8988T (cell line): ENCODE measurements at places on chromosomes 12 and 14.

DNA sequence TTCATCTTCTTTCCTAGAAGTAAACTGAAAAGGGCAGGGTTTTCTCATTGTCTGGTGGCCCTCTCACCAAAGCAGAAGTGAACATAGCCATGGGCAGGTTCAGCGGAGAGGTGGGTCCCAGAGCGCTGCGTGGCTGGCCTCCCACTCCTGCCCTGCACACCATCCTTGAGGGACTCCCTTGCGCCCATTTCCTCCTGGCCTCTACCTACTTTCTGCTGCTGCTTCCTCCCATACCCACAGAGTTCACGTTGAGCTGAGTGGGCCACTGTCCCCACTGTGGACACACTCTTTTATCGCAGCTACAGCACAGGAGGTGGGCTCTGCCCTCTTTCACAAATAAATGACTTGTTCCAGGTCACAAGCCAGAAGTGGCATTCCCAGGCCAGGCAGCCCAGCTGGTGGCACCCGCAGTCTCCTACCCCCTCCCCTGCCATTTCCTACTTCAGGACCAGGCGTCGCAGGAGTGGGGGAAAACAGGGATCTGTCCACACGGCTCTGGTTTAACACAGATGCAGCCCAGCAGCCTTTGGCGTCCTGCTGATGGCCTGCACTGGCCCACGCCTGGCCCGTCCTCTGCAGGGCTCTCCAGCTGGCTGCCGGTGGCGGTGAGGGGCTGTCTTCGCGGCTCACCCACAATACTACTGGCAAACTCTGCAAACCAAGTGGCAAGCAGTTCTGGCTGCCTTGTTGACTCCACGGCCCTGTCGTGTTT lies 4.9 kb downstream of the SIVA1 start:
- DNase-seq, result no peak

DNA sequence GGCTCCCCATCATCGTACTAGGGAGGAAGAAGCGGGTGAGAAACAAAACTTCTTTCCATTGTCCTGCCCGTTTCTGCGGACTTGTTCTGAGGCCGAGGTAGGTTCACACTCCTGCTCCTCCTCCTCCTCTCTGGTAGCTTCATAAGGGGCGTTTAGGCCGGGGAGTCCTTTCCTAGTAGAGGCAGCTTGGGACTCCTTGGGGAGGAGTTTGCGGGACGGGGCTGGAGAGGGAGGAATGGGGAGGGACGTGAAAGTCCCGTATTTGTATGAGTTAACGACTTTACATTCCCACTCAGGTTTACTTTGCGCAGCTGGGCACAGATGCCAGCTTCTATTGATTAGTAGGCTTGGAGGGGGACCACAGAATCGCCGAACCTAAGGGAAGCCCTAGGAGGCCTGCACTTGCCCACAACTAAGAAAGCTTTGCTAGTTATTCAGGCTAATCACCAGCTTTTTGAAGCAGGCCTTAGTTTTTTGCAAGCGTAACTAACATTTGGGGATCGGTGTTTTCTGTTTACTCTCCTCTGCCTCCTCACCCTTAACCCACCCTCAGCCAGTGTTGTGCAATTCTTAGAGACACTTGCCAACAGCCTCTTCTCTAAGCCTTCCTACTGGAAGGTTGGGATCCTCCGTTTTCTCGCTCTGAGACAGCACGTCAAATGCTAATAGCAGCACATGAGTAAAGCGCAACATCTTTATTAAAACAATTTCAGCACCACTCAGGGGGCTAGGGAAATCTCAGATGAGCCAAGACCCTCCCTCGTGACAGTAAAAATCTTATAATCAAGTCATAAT lies 499 bp downstream of the RNASE4 start:
- no peak for DNase-seq

GRCh38 chr12:10558789-10559188 lies 53.1 kb downstream of the EIF2S3B start:
- no peak for DNase-seq

DNA sequence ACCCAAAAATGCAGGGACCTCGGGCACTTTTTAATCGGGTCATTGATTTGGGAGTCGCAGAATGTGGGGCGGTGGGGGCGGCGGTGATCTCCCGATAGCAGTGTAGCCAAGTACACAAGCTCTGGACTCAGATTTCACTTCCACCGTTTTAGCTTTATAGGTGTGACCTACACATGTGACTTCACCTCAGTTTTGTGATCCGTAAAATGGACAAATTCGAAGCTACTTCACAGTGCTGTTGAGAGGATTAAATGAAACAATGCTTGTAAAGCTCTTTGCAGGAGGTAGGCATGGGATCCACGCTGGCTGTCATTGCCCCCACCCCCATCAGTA lies 478 bp downstream of the RITA1 start:
- DNase-seq, result no peak

DNA sequence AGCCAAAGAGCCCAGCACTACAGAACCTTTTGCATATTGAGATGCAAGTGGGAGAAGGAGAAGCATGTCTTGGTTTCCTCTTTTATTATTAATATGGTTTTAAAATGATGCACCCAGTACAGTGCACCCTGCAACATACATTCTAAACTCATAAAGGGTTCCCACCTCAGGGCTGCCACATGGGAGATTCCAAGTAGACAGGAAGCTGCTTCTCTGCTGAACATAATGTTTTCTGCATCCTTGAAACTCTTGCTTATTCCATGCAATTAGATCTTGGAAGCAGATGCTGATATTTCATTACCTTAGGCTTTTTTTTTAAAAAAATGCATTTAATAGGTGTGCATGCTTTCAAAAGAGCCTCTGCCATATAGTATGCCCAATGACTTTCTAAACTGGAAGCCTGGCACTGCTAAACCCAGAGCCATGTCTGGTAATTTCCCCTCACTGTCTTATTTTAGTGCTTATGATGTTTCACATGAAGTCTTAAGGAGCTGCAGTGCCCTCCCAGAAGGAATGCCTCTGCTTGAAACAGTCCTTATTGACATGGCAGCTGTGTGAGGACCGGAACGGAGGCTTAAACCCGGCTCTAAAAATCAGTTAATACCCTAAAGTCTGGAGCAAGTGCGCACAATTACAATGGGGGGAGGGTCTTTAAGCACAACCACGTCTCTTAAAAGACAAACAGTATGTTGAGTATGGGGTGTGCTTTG lies 2.0 kb upstream of the SIX1 start:
- no peak for DNase-seq

- no peak for DNase-seq
Observed at GRCh38 chr14:87656315-87656714, 336.7 kb downstream of the GALC start.

DNA sequence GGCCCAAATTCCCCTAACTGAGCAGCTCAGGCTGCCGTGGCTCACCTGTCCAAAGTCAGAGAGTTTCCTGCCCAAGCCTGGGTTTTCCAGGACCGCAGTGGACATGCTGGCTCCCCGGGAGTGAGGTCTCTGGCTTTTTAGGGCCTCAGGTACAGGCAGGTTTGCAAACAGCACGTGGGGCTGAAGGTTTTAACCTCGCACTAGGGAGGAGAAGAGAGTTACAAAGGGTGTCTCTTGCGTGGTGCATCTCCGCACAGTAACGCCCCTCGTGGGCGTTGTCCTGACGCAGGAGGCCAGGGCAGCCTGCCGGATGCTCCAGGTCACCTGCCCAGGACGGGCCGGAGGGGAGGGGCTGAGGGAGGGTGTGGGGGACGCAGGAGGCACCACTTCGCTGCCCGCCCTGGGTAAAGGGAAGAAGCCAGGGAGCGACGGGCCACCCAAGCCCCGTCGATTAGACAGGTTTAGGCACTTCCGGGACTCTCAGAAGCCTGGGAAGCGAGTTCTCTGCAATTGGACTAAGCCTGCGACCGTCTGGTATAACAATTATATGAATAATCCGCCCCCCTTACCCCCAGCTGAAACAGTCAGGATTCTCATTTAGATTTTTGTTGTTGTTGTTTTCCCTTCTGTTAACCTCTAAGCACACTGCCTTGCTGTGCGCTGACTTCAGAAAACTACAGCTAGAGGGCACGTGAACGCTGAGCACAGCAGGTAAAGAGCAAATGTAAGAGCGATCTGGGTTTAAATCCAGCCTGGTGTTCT lies at the start of gene PAH:
Gene PAH, minus strand, starts transcription at position 219 of the 762 bp plus-strand sequence. Its CDS starts 114 bp downstream, at position 105.
- DNase-seq, result no peak

DNA sequence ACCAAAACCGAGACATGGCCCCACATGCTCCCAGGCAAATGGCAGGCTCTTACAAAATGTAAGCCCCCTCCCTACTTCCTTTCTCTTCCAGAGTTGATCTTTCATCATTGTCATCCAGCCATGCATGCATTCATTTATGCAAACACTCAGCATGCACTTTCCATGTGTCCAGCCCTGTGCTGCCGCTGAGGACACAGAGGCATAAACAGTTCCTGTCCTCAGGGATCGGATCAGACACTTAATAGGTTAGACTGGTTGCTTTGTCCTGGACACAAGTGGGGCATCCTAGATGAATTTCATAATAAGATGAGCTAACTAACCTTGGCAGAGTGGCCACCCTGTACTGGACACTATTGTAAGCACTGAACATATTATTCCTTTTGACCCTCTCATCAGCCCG lies 23.1 kb downstream of the PRIMA1 start:
- DNase-seq, result no peak

- DNase-seq, result no peak
Observed at GRCh38 chr14:74988993-74989392, 13.7 kb upstream of the EIF2B2 start.

DNA sequence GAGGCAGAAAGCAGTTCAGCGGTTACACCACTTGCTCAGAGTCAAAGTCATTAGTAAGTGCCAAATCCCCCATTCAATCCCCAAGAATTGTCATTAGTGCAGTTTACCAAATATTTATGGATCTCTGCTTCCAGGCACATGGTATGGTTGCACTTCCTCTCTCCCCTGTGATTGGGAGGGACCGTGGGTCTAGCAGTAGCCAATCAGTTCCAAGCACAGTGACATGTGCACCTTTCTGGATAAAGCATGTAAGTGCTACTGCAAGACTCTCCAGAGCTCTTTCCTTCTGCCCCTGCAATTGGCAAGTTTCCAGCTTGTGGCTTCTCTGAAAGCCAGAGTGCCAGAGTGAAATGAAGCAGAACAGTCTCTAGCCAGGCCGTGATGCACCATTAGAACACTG lies 85.3 kb upstream of the FLRT2 start:
- DNase-seq, result no peak

DNA sequence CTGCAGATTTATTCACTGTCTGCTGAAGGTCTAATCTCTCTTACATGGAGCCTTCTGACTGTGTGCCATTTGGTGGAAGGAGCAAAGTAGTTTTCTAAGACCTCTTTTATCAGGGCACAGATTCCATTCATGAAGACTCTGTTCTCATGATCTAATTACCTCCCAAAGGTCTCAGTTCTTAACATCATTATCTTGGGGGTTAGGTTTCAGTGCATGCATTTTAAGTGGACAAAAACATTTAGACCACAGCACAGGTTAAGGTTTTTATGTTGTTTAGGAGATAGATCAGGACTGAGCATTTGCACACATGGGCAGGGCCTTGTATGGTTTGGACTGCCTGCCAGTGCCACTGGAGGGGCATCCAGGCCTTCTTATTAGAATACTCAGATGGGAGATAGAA lies 746.1 kb downstream of the C12orf50 start:
- DNase-seq, result no peak

- no peak for DNase-seq
Observed at GRCh38 chr14:34792598-34792997, 78.2 kb upstream of the CFL2 start.

DNA sequence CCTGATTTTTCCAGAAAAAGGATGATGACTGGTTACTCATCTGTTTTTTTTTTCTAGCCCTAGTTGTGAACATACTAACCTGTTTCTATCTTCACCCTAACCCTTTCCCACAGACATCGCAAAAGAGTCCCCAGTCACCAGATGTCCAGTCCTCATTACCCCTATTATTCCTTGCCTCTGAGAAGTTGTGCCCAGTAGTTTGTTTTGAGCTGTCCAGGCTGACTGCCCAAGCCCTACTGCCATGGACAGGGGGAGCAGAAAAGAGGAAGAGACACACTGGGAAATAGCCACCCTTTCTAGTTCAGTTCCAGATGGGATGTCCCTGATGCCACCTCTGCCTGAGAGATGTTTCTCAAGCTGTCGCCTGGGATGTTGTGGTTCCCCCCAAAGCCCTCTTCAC lies 13.8 kb upstream of the CELA1 start:
- DNase-seq, result no peak

GRCh38 chr14:50862036-50862570 lies 9.8 kb upstream of the ABHD12B start:
- no peak for DNase-seq

- DNase-seq, result no peak
Observed at GRCh38 chr14:99924379-99924778, 131.2 kb downstream of the EML1 start.

DNA sequence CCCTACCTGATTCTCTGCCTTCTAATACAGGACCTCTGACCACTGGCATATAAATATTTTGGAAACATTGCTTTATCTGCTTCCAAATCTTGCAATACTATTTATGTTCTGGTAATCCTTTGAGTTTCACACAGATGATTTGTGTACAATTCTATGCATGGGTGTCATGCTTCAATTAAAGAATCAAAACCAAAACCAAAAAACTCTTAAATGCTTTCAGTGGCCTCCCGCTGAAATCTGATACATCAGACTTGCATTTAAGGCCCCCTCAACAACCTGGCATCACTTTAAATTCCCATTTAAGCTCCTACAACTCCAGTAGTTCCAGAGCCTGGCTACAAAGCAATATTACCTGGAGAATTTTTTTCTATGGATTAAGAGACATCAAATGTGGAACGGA lies 221.7 kb upstream of the NAV3 start:
- no peak for DNase-seq

DNA sequence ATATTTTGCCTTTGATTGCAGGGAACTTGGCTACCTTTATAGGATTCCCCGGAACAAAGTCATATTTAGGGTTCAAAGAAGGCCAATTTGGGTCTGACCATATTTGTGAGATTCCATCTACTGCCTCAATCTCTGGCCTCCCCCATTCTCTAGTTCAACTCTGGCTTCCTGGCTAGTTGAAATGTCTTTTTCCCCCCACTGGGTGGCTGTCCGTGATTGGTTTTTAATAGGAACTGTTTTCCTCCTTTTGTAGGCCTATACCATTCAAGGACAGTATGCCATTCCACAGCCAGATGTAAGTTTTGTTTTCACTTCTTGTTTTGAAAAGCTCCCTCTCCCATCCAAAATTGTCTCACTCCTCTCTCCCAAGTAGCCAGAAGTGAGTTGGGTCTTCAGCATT lies 13.8 kb downstream of the PCBP2 start:
- DNase-seq, result no peak

DNA sequence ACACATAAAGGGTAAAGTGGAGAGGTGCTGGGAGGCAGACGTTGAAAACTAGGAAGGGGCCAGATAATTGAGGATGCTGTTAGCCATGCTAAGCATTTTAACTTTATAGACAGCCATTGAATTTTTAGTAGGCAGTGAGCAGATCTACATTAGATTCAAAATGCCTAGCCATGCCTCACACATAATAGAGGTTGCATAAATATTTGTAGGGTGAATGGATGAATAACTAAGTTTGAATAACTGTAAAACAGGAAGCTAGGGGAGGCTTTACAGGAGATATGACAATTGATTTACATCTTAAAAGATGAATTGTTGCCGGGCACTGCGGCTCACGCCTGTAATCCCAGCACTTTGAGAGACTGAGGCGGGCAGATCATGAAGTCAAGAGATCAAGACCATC lies 12.3 kb upstream of the CCNT1 start:
- no peak for DNase-seq

GRCh38 chr14:78048120-78048519 lies 122.1 kb upstream of the NRXN3 start:
- no peak for DNase-seq
